Stomach (tissue), 19 donors: ENCODE measurements at places on chromosomes 2 and 18.

DNA sequence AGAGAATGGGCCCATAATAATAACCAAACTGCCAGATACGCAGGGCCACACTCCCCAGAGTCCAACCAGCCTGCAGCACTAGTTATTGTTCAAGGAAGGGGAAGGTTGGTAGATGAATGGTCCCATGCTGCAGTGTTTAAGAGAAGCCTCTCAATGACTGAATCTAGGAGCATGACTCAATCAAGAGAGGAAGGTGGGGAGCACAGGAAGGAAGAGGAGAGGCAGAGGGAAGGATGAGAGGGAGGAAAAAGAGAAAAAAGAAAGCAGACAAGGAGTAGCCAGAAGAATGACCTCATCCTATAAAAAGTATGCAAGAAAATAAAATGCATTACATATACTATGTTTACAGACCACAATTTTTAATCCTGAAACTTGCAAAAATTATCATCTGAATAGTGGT lies 174.5 kb downstream of the TCF4 start:
- no peak for DNase-seq

GRCh38 chr18:26134107-26134506 lies 438 bp downstream of the PSMA8 start:
- no peak for DNase-seq

DNA sequence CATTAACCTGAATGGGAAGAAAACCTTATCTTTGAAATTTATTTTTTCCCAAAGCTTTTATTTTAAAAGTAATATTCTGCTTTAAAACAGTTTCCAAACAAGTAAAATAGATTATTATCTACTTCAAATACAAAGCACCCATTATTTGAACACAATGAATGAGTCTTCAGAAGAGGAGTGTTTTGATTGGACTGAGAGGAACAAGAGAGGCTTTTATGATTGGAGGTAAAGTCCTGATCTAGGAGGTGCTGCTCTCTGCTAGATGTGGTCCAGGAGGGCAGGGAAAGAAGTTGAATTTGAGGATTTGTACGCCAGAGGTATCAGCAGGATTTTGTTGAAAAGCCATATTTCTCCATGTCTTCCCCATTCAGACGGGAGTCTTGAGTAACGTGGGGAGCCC lies 900.7 kb downstream of the SOCS6 start:
- no peak for DNase-seq

DNA sequence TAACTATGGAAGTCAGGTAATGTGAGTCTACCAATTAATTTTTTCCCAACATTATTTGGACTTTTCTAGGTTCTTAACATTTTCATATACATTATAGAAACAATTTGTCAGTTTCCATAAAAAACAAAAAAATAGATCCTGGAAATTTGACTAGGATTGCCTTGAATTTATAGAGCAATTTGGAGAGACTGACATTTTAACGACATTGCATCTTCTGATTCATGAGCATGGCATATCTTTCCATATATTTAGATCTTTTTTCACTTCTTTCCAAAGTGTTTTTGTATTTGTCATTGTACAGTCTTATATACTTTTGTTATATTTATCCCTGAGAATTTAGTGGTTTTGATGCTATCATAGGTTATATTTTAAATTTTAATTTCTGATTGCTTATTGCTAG lies 42.0 kb downstream of the ANKRD12 start:
- DNase-seq, result no peak

DNA sequence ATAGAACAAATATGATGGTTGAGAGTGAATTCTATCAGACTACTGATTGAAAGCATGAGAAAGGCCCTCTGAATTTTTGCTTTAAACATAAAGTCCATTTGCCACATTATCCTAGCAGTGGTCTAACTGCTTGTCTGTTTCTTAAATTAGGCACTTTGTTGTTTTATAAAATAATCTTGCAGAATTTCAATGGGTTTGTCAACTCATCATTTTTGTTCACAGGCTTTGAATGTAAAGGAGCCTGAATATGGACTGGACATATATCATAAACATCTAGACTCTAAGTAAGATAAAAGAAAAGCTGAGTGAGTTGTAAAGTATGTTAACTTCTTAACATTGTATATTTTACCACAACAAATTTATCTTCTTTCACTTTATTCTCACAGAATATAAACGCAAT lies 845.9 kb downstream of the SUCLG1 start:
- no peak for DNase-seq

DNA sequence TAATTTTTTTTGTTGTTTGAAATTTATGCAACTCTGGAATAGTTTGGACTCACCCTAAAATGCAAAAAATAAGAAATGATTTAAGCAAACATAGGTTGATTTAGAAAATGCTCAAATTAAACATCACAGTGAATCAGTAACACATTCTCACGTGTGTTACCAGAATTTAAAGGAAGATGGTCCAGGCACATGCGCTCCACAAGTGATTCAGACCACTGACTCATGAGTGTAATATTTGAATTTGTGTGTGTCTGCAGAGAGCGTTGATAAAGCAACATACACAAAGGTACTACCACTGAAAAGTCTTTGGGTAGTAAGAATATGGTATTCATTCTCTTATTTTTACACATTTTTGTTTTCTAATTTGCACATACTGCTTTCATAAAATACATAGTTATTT lies 7.9 kb downstream of the SS18 start:
- no peak for DNase-seq

DNA sequence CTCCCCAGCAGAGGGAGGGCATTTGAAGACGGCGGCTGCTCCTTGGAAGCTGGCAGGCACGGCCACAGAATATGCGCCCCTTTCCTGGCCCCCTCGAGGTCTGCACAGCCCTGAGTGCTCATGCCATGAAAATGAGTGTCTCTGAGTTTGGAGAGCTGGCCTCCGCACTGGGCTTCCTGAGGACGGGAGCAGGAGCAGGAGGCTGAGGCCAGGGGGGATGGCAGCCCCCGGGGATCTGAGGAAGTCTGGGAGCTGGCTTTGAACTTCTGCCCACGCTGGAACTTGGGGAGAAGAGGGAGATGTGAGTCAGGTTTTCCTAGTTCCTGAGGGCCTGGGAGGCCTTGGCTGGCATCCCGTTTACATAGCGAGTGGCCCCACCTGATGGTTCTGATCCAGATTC lies 47.0 kb downstream of the RRM2 start:
- DNase-seq, result no peak

DNA sequence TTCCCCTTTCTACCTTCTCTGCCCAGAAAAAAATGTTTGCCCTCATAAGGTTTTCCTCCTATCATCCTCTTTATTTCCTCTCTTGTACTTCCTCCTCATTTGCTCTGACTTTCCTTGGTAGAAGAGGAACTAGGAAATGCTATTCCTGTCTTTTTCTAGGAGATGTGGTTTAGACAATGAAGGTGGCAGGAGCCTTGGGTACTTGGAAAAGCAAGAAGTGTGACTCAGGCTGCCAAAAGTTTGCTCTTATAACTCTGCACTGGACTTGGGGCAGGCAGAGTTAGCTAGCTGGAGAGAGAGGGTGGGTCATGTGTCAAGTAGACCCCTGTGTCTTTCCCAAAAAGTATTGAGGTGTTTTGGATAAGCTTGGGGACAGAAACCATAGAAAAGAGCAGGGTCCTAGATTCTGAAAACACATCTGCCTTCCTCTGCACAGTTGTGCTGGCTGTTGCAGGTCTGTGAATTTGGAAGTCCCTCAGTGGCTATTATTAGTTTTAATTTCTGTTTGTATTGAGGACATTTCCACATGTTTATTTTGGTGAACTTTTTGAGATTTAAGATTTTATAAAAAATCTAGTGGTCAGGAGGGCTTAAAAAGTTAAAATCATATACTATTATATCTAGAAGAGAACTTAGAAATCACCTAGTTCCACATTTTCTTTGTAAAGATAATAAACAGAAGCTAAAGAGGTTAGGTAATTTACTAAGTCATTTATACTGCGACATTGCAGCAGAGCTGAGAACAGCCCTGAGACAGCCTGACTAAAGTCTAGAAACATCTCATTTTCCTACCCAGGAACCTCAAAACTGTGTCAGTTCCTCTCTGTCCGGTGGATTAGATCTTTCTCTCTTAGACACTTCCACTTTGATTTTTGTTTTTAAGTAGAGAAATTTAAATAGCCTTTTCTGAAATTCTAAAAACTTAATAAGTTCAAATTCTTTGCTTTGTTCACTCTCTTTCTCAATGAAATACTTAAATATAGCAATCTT lies 16.0 kb downstream of the INSIG2 start:
- DNase-seq, result no peak

- no peak for DNase-seq
Observed at GRCh38 chr2:210913461-210913860, 357.1 kb downstream of the CPS1 start.

DNA sequence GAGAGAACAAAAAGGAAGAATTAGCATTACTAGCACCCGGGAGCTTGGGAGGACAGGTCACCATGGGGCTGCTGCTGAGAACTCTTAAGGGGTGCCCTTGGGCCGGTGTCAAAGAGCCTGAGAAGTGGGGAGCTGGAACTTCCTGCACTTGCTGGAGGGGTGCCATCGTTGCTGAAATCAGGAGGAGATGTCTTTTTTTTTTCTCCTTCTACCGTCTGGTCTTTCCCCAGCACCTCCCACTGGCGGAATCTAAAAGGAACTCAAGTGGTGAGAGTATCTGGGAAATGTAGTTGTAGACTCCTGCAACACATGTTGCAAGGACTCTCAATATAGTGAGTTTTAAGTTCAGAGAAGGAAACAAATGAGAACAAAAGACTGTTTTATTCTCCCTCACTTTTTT lies 6.1 kb upstream of the AMMECR1L start:
- DNase-seq, result no peak

DNA sequence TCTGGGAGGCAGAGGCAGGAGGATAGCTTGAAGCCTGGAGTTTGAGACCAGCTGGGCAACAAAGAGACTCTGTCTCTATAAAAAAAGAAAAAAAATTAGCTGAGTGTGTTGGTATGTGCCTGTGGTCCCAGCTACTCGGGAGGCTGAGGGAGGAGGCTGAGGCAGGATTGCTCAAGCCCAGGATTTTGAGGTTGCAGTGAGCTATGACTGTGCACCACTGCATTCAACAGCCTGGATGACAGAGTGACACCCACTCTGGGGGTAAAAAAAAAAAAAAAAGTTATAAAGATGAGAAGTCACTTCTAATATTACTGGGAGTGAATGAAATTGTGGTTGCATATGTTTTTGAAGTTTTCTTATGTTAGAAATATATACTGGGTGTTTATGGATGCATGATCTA lies 71.6 kb downstream of the C2orf74 start:
- no peak for DNase-seq

DNA sequence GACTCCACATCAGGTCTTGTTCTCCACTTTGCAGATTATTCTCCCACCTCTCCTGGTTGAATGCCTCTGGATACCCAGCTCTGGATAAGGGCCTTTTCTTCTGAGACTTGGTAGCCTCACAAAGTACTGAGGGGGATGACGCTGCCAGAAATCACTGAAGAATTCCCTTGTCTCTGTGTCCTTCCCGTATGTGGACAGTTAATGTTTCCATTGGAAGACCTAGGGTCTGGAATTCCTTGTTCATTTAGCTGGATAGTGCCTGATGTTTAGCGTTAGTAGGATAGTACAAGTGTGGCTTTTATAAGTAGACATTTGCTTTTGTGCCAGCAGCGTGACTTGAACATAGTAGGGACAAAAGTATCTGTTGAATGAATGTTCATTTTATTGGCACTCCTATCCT lies 76.9 kb downstream of the CLHC1 start:
- no peak for DNase-seq

- no peak for DNase-seq
Observed at GRCh38 chr18:23196119-23197007, 61.1 kb downstream of the CABLES1 start.

GRCh38 chr2:145028101-145028920 lies 508.4 kb upstream of the ZEB2 start:
- DNase-seq, result no peak

DNA sequence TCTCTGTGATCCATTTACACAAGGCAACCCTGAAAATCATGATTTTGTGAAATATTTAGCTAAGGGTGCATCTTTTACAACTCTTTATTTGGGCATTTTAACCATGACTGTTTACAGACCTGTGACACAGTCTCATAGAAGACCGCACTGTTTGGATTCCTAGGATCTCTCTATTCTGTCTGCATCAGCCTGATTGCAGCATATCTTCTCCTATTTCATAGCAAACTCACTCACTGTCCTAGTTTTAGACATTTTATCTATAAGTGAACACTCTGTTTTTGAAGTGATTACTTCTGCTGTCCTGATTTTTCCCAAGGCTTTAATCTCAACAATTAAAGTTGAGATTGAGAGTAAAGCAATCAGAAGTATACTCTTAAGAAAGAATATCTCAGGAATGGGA lies 56.2 kb downstream of the CAVIN2 start:
- no peak for DNase-seq

GRCh38 chr2:48258481-48259149 lies 271.3 kb upstream of the STON1 start:
- no peak for DNase-seq

- DNase-seq, result no peak
Observed at GRCh38 chr18:56319953-56320352, 318.4 kb downstream of the TXNL1 start.
